ENCODE measurements at places on chromosomes 12 and 14. TPM values are rescaled to one million over a fixed set of nuclear protein-coding genes. Genes with fewer than 3 reads are reported as not detected.
A peak's percentile ranks its signal among the peaks of the same experiment; 100 is the strongest.

- no peak overlapping the region for H3K4me3 ChIP-seq
- H3K27me3 ChIP-seq = no peaks in the 10 kb centered on the region
- no peak overlapping the region for H3K27ac ChIP-seq
- no peaks in the 10 kb centered on the region for H3K36me3 ChIP-seq
Observed at GRCh38 chr12:25852792-25853191, 105.7 kb upstream of the RASSF8 start.

- H3K27ac ChIP-seq = no peak overlapping the region
- H3K27me3 ChIP-seq = no peaks in the 10 kb centered on the region
- no peaks in the 10 kb centered on the region for H3K36me3 ChIP-seq
- H3K4me3 ChIP-seq = no peak overlapping the region
Observed at GRCh38 chr12:74424778-74425177, 112.9 kb upstream of the ATXN7L3B start.

The SLC6A13 gene
- total RNA-seq = not detected

- H3K4me1 ChIP-seq = peaks cover 5% of the 10 kb centered on the region
- no peaks in the 10 kb centered on the region for H3K27me3 ChIP-seq
- H3K36me3 ChIP-seq = no peaks in the 10 kb centered on the region
Observed at GRCh38 chr14:68198713-68199495, 379.3 kb downstream of the RAD51B start.

DNA sequence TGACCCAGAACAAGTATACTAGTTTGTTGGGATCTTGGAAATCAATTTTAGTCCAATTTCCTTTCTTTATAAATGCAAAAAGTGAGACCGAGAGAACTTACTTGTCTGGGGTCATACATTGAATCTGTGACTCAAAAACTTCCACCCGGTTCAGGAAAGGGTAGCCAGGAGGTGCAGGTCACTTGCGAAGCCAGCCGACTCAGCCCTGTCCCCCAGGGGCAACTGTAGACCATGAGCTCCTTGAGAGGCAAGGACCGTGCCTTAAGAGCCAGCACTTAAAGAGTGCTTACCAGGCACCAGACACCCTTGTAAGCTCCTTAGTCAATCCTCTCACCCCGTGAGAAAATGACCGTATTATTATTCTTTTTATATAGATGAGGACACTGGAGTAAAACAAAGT lies 505 bp upstream of the BCDIN3D start:
- H3K36me3 ChIP-seq = no peaks in the 10 kb centered on the region
- DNase-seq = no peak
- peak overlapping the region; percentile 95 for H3K4me3 ChIP-seq
- no peaks in the 10 kb centered on the region for H3K27me3 ChIP-seq

GRCh38 chr12:49160399-49160798 lies 28.5 kb downstream of the TUBA1A start:
- DNase-seq = no peak
- H3K27ac ChIP-seq = no peak overlapping the region
- H3K4me1 ChIP-seq = no peaks in the 10 kb centered on the region
- H3K36me3 ChIP-seq = no peaks in the 10 kb centered on the region
- no peak overlapping the region for H3K4me3 ChIP-seq

DNA sequence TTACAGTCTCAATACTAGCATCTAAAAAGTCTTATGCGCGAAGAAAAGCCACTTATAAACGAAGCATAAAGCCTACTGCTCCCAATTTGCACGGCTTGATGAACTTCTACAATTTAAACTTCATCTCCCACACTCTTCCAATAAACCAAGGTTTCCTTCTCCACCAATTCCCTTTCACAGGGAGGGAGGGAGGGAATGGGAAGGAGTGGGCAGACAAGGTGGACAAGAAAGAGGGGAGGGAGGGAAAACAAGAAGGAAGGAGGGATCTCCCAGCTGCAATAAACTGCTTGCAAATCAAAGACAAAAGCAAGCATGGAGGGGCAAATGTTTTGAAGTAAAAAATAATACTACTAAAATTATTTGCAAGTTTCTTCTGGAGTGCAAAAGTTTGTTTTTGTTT lies 64.5 kb downstream of the MED13L start:
- DNase-seq = no peak
- H3K4me3 ChIP-seq = no peak overlapping the region
- no peak overlapping the region for H3K27ac ChIP-seq
- H3K4me1 ChIP-seq = peaks cover 5% of the 10 kb centered on the region
- no peaks in the 10 kb centered on the region for H3K27me3 ChIP-seq
- no peaks in the 10 kb centered on the region for H3K36me3 ChIP-seq

GRCh38 chr12:70278945-70279344 lies 35.7 kb downstream of the CNOT2 start:
- no peaks in the 10 kb centered on the region for H3K27me3 ChIP-seq
- H3K27ac ChIP-seq = no peak overlapping the region
- H3K4me3 ChIP-seq = no peak overlapping the region

DNA sequence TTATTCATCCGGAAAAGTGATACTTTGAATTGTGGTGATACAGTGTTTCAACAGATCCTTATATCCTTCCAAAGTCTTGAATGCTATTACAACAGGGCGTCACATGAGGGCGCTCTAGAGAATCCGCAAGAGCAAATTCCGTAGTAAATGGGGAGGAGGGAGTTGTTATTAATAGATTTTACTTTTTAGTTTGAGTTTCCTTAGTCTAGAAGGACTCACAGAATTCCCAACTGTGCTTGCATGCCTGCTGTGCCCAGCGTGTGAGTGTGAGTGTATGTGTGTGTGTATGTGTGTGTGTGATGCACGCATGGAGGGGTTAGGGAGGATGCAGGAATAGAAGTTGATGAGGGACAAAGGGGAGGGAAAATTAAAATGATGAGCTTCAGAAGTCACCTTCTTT lies 375.3 kb downstream of the C12orf75 start:
- peak; percentile 60 for DNase-seq
- no peaks in the 10 kb centered on the region for H3K4me1 ChIP-seq
- H3K4me3 ChIP-seq = no peak overlapping the region
- no peaks in the 10 kb centered on the region for H3K36me3 ChIP-seq
- H3K27ac ChIP-seq = no peak overlapping the region
- no peaks in the 10 kb centered on the region for H3K27me3 ChIP-seq

DNA sequence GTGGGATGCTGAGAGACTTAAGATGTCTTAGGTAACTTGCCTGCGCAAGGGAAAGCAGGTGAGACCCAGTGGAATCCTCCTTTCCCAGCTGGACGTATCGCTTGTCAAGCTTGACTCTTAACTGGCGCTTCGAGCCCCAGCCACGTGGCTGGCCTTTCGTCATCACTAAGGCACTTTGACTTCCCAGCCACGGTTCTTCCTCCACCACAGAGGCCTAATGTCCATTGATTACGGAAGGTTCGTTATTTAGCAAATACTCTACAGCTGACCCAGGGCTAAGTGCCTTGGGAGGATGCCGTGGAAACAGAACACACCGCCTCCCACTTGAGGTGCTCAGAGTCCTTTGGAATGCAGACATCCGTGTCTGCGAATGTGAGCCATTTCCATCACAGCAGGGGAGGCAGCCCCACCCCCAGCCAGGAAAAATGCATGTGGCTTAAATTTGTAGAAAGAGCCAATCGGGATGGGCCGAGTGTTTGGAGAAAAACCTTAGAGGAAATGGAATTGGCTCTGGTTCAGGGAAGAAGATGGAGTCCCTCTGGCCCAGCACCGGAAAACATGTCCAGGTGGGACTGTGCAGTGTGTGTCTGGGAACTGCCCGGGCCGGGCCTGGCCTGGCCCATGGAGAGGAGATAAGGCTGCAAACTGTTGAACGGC lies 115.7 kb downstream of the PLXNC1 start:
- peak overlapping the region; percentile 53 for H3K4me3 ChIP-seq
- H3K4me1 ChIP-seq = peaks cover 18% of the 10 kb centered on the region
- H3K27me3 ChIP-seq = no peaks in the 10 kb centered on the region
- peaks cover 4% of the 10 kb centered on the region for H3K36me3 ChIP-seq
- DNase-seq = peak; percentile 88

GRCh38 chr12:51702587-51702986 lies 111.6 kb downstream of the SCN8A start:
- H3K4me3 ChIP-seq = no peak overlapping the region
- no peaks in the 10 kb centered on the region for H3K27me3 ChIP-seq
- no peaks in the 10 kb centered on the region for H3K4me1 ChIP-seq
- H3K27ac ChIP-seq = no peak overlapping the region
- peaks cover 20% of the 10 kb centered on the region for H3K36me3 ChIP-seq

GRCh38 chr12:92226071-92226661 lies 80.5 kb upstream of the BTG1 start:
- no peak overlapping the region for H3K27ac ChIP-seq
- H3K4me3 ChIP-seq = no peak overlapping the region
- DNase-seq = no peak
- H3K4me1 ChIP-seq = peaks cover 3% of the 10 kb centered on the region
- H3K27me3 ChIP-seq = no peaks in the 10 kb centered on the region

The DAO gene
- total RNA-seq = not detected

- no peak for DNase-seq
- H3K27ac ChIP-seq = no peak overlapping the region
- peaks cover 8% of the 10 kb centered on the region for H3K4me1 ChIP-seq
- H3K4me3 ChIP-seq = no peak overlapping the region
- H3K36me3 ChIP-seq = no peaks in the 10 kb centered on the region
Observed at GRCh38 chr14:38217553-38217952, 9.8 kb downstream of the SSTR1 start.

GRCh38 chr12:15899282-15899870 lies 11.8 kb upstream of the DERA start:
- H3K4me3 ChIP-seq = no peak overlapping the region
- H3K36me3 ChIP-seq = peaks cover 75% of the 10 kb centered on the region
- H3K27me3 ChIP-seq = no peaks in the 10 kb centered on the region
- H3K27ac ChIP-seq = no peak overlapping the region
- DNase-seq = no peak

DNA sequence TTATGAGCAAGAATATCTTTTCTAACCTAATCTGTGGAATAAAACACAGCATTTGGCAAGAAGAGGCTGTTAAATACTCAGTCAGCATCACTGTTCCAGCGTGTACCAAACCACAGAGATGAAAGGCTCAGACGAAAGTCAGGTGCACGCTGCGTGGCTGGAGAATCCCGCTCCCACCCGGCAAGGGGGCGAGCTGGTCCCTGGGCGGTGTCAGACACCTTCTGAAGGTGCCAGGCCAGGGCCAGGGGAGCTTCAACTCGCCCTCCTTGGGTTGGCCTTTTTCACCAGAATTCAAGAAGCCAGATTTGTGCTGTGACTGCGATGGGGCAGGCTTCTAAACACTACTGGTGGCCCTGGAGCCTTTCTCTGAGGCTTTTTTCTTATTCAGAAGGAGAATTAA lies 73.1 kb downstream of the WDR20 start:
- H3K27ac ChIP-seq = no peak overlapping the region
- H3K4me1 ChIP-seq = no peaks in the 10 kb centered on the region
- no peak for DNase-seq
- no peak overlapping the region for H3K4me3 ChIP-seq
- H3K36me3 ChIP-seq = peaks cover 13% of the 10 kb centered on the region
- H3K27me3 ChIP-seq = no peaks in the 10 kb centered on the region

The KCNH5 gene
- 0.09 TPM for total RNA-seq

The TMED8 gene
- 9.5 TPM for total RNA-seq

- H3K27me3 ChIP-seq = no peaks in the 10 kb centered on the region
- no peak overlapping the region for H3K27ac ChIP-seq
- no peaks in the 10 kb centered on the region for H3K4me1 ChIP-seq
- no peaks in the 10 kb centered on the region for H3K36me3 ChIP-seq
- no peak for DNase-seq
Observed at GRCh38 chr12:89856431-89856830, 147.8 kb upstream of the ATP2B1 start.

GRCh38 chr12:57865084-57865751 lies 18.7 kb upstream of the CTDSP2 start:
- H3K4me1 ChIP-seq = no peaks in the 10 kb centered on the region
- no peak for DNase-seq
- no peaks in the 10 kb centered on the region for H3K36me3 ChIP-seq
- no peak overlapping the region for H3K27ac ChIP-seq
- H3K4me3 ChIP-seq = peak overlapping the region; percentile 54
- peaks cover 2% of the 10 kb centered on the region for H3K27me3 ChIP-seq
